ENCODE measurements at places on chromosomes 6 and 20. TPM values are rescaled to one million over a fixed set of nuclear protein-coding genes. Genes with fewer than 3 reads are reported as not detected.

Gene PAK5
- total RNA-seq: not detected

Gene EPHA7
- not detected for total RNA-seq

Gene PREX1
- under 0.01 TPM for total RNA-seq

Gene TMEM151B
- not detected for total RNA-seq
